EH (cell line): ENCODE measurements at places on chromosomes 4 and X.

DNA sequence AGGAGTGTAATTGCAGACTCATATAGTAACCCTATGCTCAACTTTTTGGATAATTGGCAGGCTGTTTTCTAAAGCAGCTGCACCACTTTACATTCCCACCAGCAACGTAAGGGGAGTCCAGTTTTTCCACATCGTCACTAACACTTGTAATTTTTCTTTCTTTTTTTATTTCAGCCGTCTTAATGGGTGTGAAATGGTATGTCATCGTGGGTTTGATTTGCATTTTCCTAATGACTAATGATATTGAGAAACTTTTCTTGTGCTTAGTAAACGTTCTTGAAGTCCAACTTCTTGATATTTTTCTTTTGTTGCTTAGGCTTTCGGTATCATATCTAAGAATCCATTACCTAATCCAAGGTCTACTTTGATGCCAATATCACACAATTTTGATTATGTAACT, 95.3 kb upstream of the IL1RAPL1 start:
- no peak for DNase-seq

DNA sequence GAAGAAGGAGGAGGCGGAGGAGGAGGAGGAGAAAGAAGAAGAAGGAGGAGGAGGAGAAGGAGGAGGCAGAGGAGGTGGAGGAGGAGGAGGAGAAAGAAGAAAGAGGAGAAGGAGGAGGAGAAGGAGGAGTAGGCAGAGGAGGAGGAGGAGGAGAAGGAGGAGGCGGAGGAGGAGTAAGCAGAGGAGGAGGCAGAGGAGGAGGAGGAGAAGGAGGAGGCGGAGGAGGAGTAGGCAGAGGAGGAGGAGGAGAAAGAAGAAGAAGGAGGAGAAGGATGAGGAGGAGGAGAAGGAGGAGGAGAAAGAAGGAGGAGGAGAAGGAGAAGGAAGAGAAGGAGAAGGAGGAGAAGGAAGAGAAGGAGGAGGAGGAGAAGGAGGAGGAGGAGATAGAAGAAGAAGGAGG, 19.9 kb downstream of the MRFAP1 start:
- peak; percentile 30 for DNase-seq

- DNase-seq, result no peak
These were observed 10.5 kb downstream of the DCAF8L2 start for GRCh38 chrX:27600686-27601085.

DNA sequence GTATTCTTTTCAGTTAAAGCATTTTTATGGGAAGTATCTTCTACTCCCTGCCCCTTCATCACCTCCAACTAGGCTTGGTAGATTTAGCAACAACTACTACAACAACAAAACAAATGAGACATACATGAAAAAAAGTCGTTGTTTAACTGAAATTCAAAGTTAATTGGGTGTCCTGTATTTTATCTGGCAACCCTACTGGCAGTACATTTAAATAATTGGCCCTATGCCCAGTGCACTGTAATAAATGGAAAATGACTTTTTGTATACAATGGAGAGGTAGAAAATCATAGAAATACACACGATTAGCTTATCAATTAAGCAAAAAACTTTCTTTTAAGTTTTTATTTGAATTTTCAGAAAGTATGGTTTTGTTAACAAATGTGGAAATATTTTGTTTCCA, 21.4 kb upstream of the CLGN start:
- DNase-seq, result peak; percentile 3

DNA sequence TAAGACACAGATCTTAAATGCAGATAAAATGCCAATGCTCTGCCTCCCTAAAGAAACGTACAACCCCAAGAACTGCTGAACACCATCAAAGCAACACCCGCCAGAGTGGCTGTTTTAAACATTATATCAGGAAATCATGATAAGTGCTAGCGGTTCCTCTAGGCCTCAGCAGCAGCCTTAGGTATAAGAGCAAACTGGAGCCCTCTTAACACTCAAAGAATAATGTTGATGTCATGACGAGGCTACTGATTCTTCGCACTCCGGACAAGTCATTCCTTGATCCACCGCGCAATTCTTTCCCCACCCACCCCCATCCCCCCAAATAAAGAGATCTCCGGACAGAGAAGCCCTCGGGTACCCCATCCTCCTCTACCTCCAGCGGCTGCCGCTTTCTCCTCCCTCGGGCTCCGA, 507 bp downstream of the LIN54 start:
- DNase-seq, result peak; percentile 50

GRCh38 chr4:7427831-7428260, 6.9 kb downstream of the PSAPL1 start:
- DNase-seq, result no peak

GRCh38 chr4:51890760-51891159, 47.8 kb downstream of the DCUN1D4 start:
- DNase-seq, result no peak

GRCh38 chrX:64186974-64187761, 18.3 kb downstream of the AMER1 start:
- no peak for DNase-seq

DNA sequence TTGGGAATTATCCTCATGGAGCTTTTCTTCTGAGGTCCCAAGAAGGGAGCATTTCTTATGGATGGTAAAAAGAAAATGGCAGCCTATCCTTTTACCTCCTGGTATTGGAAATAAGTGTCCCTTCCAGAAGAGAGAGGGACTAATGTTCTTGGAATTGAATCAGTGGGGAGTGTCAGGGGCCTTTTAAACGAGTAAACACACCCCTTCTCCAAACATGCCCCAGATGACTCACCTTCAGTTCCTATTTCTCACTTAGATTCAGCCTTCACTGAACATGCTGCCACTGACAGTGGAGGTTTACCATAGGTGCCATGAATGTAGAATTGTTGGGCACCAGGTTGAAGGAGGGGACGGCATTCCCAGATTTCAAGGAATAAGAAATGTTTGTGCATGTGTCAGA, 19.0 kb downstream of the MAGEC2 start:
- DNase-seq, result no peak
